ENCODE measurements at places on chromosomes 7 and 10.
A peak's percentile ranks its signal among the peaks of the same experiment; 100 is the strongest.

GRCh38 chr7:102424129-102424551 lies 9.2 kb upstream of the ORAI2 start:
- DNase-seq: no peak

- no peak for DNase-seq
These were observed 7.3 kb downstream of the WDFY4 start for GRCh38 chr10:48691812-48692528.

DNA sequence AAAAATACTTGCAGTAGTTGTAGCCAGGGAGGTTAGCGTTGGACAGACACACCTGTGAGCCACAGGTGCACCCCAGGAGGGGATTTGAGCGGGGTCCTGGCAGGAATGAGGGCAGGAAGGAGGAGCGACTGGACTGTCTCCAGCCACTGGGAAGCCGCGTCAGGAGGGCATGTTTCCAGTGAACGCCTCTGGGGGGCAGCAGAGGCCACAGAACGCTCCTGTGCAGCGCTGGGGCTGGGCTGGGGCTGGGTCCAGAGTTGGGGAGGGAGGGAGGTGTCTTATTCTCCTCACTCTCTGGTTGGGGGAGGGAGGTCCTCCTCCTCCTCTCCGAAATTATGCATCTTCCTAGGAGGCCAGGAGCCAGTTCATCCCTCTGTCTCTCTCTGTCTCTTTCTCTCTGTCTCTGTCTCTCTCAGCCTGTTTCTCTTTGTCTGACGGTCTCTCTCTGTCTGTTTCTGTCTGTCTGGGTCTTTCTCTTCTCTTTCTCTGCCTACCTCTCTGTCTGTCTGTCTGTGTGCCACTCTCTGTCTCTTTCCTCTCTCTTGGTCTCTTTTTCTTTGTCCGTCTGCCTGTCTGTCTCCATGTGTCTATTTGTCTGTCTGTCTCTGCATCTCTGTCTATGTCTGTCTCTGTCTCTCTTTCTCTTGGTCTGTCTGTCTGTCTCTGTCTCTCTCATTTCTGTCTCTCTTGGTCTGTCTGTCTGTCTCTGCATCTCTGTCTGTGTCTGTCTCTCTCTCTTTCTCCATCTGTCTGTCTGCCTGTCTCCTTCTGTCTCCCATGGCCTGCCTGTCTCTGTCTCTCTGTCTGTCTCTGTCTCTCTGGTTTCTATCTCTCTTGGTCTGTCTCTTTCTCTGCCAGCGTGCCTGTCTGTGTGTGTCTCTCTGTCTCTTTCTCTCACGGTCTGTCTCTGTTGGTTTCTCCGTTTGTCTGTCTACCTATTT lies 9.9 kb upstream of the PSMG3 start:
- DNase-seq: peak; percentile 74

GRCh38 chr10:92419740-92420545 lies 129.0 kb downstream of the MARCHF5 start:
- DNase-seq: no peak

GRCh38 chr7:151482883-151483710 lies 36.6 kb downstream of the RHEB start:
- no peak for DNase-seq

DNA sequence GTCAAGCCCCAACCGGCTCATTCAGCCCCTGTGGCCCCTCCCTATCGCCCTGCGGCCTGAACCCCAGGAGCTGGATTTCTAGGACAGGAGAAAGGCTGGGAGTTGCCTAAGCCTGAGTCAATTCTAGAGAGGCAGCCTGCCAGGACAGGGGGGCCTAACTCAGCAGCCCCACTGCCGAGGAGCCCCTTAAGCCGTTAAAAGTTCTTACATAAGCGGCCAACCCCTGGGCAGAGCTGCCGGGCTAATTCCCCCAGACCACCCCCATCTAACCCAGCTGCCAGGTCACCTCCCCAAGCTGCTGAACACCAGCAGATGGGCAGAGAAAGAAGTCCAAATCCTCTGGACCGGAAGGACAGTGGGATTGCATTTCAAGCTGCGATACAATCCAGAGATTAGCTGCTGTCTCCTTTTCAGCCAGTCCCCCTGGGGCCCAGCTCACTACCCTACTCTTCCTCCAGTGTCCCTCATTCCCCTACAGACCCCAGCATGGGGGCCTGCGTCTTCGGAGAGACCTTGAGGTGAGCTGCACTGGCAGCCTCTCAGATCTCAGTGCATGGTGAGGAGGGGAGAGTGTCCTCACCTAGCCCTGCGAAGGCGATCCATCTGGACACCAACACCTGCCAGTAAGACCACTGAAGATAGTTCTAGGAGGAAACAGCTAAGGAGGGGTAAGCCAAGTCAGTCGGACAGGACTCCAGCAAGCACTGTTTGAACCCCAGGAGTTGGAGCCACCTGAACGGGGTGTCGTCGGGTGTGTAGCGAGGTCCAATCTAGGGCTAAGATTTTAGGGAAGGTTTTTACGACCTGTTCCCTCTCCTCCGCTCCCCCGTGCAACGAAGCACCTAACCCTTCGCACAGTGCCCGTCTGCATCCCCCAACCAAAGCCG lies 830 bp downstream of the IMPDH1 start:
- no peak for DNase-seq

GRCh38 chr7:41731493-41732435 lies 28.9 kb upstream of the INHBA start:
- DNase-seq: peak; percentile 5

DNA sequence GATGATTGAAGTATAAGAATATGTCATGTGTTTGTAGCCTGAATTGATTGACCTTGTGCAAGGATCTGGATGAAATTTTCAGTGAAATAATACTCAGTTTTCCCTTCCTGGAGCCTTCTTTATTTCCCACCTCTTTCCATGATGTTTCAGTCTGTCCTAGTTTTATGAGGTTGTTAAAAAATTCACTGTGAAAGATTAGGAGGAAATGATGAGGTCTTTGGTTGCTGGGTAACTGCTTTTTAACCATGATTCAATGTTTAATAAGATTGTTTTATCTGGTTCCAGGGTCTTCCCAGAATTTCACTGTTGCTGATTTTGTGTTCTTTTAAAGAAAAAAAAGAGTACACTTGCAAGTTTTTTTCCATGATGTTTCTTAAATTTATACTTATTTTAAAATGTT lies 221.5 kb downstream of the MBL2 start:
- no peak for DNase-seq

DNA sequence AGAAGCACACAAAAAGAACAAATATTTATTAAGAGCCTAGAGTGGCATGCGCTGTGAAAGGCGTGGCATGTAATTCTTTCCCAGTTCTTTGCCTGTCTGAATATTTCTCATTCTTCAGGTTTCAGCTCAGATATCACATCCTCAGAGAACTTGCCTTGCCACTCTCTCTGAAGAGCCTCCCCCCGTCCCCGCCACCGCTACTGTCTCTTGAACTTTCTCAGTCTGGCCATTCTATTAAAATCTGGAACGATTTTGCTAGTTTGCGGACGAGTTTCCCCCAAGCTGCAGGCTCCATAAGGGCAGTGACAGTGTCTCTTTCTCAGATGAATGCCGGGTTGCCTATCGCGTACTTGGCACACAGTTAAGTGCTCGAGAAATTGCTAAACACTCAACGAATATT lies 787 bp upstream of the PLEKHA1 start:
- no peak for DNase-seq

DNA sequence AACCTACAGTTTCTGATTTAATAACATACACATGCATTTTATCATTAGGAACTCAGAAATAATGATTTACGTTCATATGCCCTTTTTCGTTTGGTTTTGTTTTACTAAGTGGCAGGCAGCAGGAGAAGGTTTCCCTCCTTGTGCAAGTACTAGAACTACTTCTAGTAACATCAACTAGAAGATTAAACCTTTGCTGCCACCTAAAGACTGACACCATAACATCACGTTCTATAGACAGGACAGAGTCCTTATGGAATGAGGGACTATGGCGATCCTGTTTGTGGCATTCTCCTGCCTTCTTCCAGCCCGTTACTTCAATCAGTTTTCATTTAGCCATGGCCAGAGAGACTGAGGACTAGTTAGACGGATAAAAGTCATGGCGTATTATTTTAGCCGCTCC lies 53.2 kb downstream of the GAD2 start:
- DNase-seq: no peak

DNA sequence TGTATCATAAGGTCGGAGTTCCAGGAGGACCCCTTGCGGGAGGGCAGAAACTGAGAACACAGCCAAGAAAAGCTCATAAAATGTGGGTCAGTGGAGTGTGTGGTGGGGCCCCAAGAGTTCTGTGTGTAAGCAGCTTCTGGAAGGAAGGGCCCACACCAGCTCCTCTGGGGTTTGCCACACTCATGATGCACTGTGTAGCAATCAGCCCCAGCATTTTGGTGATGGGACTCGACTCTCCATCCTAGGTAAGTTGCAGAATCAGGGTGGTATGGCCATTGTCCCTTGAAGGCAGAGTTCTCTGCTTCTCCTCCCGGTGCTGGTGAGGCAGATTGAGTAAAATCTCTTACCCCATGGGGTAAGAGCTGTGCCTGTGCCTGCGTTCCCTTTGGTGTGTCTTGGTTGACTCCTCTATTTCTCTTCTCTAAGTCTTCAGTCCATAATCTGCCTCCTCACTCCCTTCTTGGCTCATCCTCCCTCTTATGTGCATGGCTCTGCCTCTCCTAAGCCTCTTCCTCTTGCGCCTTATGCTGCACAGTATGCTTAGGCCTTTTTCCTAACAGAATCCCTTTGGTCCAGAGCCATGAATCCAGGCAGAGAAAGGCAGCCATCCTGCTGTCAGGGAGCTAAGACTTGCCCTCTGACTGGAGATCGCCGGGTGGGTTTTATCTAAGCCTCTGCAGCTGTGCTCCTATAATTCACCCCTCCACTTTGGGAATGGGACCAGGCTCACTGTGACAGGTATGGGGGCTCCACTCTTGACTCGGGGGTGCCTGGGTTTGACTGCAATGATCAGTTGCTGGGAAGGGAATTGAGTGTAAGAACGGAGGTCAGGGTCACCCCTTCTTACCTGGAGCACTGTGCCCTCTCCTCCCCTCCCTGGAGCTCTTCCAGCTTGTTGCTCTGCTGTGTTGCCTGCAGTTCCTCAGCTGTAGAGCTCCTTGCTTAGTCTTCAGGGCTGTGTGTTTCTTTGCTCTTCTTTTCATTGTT lies 17.8 kb downstream of the PRSS2 start:
- DNase-seq: peak; percentile 14

DNA sequence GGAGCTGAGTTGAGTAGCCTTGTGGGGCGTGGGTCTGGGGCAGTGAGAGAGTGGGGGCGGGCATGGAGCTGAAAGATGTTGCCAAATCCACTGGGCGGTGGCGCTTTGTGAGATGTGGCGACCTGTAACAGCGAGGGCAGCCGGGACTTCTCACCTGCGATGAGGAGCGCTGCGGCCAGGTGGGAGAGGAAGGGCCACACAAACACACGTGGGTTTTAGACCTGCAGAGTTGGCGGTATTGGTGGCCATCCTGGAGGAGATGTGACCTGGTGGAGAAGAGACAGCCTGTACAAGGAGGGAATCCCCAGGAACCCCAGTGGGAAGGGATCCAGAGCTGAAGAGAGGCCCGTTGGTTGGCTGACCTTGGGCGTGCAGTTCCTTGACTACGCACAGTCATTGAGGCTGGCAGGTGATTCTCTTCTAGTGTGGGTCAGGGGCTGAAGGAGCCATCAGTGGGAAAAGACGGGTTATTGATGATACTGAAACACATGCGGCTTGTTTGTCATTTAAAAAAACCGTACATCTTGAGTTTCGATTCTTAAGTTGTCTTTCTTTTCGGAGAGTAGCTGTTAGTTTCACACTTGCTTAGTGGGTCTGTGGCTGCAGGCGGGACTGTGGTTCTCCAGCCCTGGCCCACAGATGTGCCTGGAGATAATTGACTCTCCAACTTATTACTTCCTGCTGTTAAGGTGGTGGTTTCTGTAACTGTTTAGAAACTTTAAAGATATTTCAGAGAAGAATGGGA lies 2.4 kb downstream of the CHST12 start:
- DNase-seq: peak; percentile 87

GRCh38 chr10:65894961-65895360 lies 1030.9 kb upstream of the LRRTM3 start:
- no peak for DNase-seq

All from CD4-positive, alpha-beta T cell treated with Interferon alpha-2 for 1 hour (primary cell).